Neural crest cell (in vitro differentiated cells): ENCODE measurements at places on chromosomes 3 and 15.

DNA sequence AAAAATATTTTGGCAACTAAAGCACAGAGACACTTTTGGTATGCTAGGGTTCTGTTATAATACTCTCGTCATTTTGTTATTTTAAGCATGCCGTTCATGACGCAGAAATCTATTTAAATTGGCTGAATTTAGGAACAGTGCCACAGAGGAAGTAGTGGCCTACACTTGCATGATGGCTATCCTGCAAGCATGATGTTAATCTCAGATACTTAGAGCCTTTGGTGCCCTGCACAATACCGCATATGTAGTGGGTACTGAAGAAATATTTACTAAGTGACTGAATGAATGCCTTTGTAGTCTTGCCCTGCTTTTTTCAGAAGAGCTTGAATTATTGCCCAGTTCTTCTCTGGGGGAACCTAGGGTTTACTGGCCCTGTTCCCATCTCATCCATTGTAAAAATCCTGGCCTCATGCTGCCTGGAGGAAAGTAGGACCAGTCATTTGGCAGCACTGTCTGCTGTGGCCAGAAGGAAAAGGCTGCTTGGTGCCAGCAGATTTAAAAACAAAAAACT lies 79.0 kb downstream of the SERPINI1 start:
- no peak for DNase-seq

GRCh38 chr3:48607519-48607918 lies 1.9 kb downstream of the UQCRC1 start:
- no peak for DNase-seq

DNA sequence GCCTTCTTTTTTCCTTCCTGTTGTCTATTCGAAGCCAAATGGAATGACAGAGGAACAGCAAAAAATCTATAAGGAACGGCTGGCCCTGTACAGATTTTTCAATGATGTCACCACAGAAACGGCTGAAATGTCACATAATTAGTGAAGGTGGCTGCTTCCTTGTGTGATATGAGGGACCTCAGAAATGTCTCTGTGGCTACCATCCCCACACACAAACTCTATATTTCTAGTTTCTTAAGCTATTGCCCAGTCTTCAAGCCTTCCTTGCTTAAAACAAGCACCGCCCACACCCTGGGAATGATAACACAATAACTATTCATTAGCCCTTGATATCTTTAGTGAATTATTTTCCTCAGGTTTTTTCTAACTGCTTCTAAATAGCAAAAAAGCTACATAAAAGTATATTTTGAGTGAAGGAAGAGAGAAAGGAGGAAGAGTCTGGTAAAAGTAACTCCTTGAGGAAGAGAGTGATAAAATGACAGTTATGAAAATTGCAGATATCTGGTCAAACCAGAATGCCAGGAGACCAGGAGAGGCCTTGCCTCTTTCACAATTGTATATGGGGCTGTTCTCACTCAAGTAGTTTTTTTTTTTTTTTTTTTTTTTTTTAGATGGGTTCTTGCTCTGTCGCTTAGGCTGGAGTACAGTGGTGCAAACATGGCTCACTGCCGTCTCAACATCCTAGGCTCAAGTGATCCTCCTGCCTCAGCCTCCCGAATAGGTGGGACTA lies 38.7 kb downstream of the FMN1 start:
- no peak for DNase-seq

- DNase-seq: no peak
Measured at GRCh38 chr3:32884591-32884990, 66.8 kb downstream of the TRIM71 start.

- no peak for DNase-seq
Measured at GRCh38 chr3:156772588-156773206, 53.5 kb upstream of the LEKR1 start.

- DNase-seq: no peak
Measured at GRCh38 chr3:72587282-72587681, 261.0 kb downstream of the SHQ1 start.

GRCh38 chr3:124636863-124637296 lies 93.4 kb upstream of the UMPS start:
- no peak for DNase-seq

- no peak for DNase-seq
Measured at GRCh38 chr3:16090706-16091105, 83.8 kb upstream of the GALNT15 start.

GRCh38 chr15:94040541-94041248 lies 190.7 kb upstream of the MCTP2 start:
- no peak for DNase-seq

DNA sequence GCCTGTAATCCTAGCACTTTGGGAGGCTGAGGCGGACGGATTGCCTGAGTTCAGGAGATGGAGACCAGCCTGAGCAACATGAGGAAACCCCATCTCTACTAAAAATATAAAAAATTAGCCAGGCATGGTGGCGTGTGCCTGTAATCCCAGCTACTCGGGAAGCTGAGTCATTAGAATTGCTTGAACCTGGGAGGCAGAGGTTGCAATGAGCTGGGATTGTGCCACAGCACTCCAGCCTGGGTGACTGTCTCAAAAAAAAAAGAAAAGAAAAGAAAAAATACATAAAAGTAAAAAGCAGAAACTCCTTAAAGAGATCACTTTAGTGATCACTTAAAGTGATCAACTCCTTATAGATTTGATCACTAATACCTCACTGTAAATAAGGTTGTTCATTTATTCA lies 78.0 kb downstream of the GMPS start:
- no peak for DNase-seq

DNA sequence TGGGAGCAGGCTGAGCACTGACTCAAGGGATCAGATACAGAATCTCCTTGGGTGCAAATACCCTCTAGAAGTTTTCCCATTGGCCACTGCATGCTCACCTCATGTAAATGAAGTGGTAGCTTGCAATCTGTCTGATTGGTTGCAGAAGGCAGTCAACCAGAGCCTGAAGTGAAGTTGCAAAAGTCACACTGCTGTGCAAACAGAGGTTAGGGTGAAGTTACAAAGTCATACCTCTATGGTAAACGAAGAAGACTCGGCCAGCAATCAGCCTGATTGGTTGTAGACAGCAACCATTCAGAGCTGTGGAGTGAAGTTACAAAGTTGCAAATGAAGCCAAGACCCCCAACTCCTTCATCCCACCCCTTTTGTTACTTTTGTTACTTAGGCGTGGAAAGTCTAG lies 27.1 kb downstream of the STARD9 start:
- DNase-seq: no peak

GRCh38 chr3:188158731-188159310 lies 4.9 kb downstream of the LPP start:
- DNase-seq: no peak

DNA sequence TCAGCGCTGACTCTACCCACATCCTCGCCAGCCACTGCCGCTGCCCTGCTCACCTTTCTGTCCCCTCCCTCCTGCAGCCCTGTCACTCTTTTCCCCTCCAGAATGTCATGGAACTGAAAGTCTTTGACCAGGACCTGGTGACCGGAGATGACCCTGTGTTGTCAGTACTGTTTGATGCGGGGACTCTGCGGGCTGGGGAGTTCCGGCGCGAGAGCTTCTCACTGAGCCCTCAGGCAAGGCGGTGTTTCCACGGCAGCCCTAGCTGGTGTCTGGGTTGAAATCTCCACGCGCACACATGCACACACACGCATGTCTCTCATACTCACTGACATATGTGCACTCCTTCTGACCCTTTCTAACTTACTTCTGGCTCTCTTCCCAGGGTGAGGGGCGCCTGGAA lies 2.0 kb downstream of the PLA2G4B start:
- DNase-seq: no peak

DNA sequence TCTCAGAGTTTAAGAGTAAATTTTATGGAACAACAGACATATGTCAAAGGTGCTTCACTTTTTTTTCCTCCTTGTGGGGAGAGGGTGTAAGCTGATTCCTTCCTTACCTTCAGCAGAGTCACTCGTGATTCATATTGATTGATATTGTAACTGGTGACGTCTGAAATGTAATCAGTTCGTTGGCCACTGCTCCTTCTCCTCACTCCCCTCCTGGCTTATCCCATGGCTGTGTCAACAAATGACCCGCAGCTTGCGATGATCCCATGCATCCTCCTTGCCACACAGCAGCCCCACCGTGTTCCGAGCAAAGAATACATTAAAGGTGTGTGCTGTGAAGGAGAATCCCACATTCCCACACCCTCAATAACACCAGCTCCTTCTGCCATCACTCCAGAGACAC lies 7.3 kb downstream of the MGLL start:
- DNase-seq: no peak

DNA sequence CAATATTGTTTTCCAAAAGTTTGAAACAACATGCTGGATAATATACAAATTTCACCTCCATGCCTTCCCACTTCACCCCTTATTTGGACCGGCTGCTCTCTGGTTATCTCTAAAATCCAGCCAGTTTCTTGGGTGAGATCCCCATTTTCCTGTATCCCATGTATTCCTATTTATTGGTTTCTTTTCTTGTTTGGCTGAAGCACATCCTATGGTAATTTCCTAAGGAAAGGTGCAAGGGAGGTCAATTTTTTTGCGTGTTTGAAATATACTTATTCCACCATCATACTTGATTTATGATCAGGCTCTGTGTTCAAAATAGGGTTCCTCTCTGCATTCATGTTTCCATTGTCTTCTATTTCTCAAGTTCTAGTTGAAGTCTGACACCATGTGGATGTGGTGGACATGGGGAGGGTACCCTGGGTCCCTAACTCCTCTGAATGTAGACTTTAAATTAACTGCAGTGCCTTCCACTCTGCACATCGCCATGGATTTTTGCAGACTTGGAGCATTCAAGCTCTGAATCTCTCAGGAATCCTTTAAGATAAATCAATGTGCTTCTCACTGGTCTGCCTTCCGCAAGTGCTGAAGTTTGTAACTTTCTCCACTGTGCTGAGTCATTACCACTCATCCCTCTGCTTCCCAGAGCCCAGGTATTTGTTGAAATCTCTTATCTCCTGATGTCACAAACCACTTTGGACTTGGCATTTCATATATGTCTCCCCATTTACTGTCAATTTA lies 52.1 kb upstream of the TLE3 start:
- DNase-seq: no peak

DNA sequence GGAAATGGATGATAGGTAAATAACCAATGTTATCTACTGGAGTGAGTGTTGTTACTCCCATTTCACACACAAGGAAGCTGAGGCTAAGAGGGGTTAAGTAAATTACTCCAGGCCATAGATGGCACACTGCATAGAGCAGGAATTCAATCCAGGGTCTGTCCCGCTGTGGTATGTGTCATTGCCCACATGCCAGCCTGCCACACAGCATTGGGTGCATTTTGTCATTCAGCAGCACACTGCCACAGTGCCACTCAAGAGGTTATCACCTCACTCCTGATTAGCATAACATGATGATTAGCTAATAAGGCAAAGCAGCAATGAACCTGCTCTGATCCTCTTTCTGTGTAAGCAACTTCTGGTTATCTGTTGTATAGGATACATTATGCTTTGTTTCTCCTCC lies 157.4 kb upstream of the CTNNB1 start:
- DNase-seq: no peak

DNA sequence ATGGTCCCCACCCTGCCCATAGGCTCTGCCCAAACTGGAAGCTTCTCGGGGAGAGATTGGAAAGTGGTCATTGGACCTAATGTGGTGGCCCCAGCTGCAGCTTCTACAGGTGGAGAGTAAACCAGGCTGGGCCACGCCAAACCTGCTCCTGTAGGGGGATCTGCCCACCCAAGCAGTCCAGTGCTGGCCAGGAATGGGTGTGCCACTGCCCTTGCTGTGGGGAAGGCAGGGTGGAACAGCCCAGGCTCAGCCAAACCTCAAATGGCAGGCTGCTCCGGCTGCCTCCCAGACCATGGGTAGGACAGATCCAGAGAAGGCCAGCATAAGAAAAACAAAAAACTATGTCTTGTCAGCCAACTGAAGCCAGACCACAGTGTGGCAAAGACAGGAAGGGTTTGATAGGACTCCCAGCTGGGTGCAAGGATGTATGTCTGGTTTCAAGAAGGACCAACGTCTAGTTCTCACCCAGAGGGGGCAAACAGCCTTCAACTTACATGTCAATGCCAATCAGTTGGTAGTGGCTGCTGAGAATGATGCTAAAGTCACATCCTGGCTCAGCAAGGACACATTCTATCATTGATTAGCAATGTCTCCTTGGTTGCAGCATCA lies 267.3 kb downstream of the UACA start:
- DNase-seq: no peak

GRCh38 chr3:49607105-49607591 lies 52.9 kb downstream of the BSN start:
- no peak for DNase-seq

DNA sequence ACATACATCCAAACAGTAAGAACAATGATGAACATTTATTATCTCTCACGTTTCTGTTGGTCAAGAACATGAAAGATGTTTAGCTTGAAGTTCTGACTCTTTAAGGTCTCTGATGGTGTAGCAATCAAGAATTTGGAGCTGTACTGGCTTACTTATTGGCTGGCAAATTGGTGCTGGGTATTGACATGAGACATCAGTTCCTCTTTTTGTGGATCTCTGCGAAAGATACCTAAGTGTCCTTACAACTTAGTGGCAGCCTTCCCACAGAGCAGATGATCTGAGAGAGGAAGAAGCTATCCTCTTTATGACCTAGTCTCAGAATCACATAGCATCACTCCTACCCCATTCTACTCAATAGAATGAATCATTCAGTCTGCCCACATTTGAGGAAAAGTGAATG lies 309.8 kb upstream of the DCBLD2 start:
- no peak for DNase-seq

DNA sequence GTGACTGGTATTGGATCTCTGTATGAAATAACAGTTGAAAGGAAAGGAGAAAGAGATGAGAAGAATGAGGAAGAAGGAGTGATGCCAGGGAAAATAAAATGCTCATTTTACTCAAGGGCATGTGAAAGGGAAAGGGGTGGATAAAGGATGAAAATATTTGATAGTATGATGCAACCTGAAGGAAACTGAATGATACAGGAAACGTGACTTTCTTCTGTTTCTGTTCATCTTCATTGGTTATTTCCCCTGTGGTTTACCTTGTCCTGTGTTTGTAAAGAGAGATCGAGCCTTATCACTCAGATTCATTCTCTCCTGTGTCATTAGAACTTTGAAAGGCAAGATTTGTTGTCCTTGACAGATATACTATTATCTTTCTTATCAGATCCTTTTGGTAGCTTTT lies 243.6 kb upstream of the SLITRK3 start:
- no peak for DNase-seq

DNA sequence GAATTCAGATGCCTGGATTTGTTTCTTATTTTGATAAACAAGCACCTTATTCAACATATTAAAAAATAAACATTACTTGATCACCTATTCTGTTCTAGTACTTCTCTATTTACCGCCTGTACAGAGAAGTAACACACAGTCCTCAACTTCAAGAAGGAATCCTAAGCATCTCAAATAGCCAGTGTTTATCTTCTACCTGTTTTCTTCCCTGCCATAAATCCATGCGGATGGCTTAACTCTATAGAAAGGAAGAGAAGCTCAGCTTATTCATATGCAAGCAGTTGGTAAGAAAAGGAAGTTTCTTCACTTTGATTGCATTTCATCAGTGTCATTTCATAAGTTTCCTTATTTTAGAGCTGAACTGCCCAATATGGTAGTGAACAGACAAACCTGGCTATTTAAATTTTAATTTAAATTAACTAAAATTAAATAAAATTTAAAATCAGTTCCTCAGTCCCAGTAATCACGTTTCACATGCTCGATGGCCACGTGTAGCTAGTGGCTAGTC lies 210.0 kb upstream of the PEX5L start:
- DNase-seq: no peak

- DNase-seq: no peak
Measured at GRCh38 chr15:80424381-80424780, 20.2 kb downstream of the ARNT2 start.
